ENCODE measurements at places on chromosomes 2 and 18.

- no peak for DNase-seq
Observed at GRCh38 chr2:54639609-54640008, 83.9 kb upstream of the EML6 start.

DNA sequence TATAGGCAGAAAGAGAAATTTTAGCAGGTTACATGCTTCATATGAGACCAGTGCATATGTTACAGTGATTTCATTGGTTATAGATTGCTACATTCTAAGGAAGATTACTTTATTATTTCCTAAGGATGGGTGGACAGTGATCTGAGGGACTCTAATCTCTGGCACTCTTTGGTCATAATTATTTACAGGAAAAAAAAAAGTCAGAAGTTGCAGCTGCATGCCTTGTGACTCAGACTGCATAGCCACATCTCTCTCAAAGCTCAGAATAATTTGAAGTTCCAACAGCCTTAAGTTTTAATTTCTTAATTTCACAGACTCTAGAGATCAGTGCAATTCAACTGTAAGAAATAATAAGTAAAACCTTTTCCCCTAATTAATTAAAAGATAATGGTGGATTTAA lies 27.1 kb upstream of the BARD1 start:
- DNase-seq: no peak

GRCh38 chr2:102063487-102063911 lies 71.7 kb downstream of the IL1R2 start:
- no peak for DNase-seq

- no peak for DNase-seq
Observed at GRCh38 chr2:215711471-215712034, 275.7 kb upstream of the FN1 start.

DNA sequence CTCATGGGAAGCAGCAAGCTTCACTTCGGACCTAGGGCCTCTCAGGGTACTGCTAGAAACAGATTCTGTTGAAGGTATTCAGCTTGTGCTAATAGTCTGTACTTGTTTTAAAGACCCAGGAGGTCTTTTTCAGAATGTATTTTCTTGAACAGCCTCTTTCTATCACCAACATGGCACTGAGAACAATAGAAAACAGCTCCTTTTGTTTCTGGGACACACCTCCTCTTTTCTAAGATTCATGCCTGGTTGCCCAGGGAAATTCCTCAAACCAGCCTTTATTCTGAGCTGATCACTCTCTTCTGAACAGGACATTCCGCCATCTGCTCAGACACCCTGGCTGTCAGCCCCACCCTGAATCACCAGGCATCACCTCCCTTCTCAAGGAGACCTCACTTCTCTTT lies 389.6 kb downstream of the TGIF1 start:
- no peak for DNase-seq

DNA sequence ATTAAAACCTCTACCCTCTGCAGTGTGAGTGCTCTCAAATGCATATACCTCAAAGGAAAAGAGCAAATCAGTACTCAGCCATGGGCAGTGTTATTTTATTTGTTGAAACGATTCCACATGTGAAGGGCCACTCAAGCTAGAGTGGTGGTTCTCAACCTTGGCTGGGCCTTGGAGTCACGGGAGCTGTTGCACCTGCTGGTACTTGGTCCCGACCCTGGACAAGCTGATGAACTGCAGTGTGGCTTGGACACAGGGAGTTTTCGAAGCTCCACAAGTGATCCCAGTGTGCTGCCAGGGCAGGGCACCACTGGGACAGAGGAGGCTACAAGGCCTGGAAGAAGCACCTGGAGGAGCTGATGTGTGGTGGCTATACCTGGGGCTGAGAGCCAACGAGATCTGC lies 19.7 kb downstream of the GNLY start:
- no peak for DNase-seq

DNA sequence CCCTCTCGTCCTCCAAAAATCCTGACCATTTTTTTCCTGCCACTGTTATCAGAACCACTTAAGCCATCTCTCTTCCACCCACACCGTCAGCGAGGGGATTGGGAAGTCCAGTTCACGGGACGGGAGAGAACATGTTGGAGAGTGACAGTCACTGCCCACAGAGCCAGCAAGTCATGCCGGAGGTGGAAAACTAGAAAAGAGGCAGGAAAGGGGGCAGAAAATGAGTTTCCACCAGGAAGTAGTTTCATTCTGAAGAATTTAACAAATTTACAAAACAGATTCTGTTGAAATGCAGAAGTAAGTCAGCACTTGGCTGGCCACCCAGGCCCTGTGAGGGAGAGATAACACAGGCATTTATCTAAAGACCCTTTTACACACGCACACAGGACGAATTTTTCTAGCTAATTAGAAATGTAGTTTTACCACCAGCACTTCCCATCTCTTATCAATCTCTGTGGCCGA lies 431.3 kb downstream of the TSN start:
- DNase-seq: no peak

GRCh38 chr18:78538669-78539440 lies 440.8 kb upstream of the SALL3 start:
- no peak for DNase-seq

DNA sequence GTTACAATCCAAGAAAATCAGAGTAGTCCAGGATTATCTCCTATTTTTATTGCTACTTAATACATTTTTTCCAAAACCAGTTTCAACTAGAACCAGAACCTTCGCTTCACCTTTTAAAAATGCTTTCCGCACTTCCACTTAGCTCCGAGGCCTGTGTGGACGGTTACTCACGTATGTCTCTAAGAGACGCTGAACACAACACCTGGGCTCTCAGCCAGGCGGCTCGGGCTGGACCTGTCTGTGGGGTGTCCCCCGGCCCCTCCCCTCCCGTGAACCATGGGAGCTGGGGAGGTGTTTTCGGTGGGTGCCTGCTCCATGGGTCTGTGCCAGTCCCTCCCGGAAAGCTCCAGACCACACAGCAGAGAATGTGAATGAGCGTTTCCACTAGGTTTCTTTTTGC lies 223.8 kb downstream of the GLI2 start:
- DNase-seq: no peak

- no peak for DNase-seq
Observed at GRCh38 chr2:144120487-144120886, 399.4 kb downstream of the ZEB2 start.

DNA sequence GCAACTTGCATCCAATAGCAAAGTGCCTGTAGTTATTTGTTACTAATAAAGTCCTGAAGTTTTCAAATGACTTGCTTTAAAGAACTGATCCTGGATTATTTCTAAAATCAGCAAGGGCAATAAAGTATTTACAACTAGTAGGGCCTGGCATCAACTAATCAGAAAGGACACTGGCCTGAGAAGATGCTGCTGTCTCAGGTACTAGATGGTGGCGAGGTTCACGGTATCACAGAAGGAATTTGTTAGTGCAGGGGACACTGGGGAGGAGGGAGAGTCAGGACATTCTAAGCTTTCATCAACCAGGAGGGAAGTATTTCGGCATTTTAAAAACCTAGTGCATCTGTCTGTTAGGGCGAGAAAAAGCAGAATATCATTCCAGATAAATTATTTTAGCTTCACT lies 440.2 kb upstream of the LYPD1 start:
- DNase-seq: no peak

GRCh38 chr2:191245869-191246531 lies 796 bp downstream of the MYO1B start:
- DNase-seq: peak; percentile 9

- DNase-seq: no peak
Observed at GRCh38 chr2:40128796-40129195, 323.1 kb downstream of the SLC8A1 start.

DNA sequence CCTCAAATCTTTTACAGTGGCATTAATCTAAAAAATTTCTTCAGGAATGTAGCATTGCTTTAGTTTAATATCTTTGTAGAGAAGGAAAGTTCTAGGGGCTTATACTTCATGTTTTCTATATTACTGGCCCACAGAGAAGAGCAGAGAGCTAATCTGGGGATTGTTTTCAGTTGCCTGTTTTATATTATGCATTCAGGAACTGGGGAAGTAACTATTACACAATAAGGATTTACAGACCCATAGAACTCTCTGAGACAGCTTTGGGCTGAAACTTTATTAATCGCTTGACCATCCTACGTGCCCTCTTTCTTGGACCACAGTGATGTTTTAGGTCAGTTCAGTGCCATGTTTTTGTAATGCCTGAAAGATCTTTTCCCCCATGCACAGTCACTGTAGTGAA lies 29.9 kb downstream of the BIRC6 start:
- DNase-seq: no peak

- DNase-seq: no peak
Observed at GRCh38 chr2:95056044-95056443, 30.5 kb downstream of the MAL start.

DNA sequence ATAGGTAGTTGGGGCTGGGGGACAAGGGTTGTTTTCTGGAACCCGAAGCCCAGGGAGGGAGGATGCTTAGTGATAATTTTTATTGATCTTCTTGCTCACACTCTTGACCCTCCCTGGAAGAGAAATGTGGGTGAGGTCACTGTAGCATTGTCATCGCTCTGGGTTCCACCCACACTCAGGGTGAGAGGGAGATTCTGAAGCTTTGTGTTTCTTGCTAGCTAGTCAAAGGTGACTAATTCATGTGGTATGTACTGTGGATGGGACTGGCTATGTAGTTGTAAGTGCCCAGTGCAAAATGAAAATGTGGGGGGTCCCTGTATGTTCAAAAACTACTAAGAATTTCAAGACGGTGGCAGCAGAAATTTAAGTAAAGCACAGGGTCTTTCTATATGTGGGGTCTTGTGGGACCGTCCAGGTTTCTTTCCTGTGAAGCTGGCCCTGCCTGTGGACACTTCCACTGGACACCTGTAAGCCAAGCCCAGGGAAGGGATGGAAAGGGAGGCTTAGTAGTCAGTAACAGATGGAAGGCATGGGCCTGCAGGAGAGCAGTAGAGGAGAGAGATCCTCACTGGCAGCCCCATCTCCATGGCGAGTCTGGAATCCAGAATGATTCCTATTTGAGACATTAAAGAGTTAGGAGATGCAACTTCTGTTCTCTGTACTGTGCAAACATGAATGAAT lies 35.0 kb downstream of the TSN start:
- no peak for DNase-seq

DNA sequence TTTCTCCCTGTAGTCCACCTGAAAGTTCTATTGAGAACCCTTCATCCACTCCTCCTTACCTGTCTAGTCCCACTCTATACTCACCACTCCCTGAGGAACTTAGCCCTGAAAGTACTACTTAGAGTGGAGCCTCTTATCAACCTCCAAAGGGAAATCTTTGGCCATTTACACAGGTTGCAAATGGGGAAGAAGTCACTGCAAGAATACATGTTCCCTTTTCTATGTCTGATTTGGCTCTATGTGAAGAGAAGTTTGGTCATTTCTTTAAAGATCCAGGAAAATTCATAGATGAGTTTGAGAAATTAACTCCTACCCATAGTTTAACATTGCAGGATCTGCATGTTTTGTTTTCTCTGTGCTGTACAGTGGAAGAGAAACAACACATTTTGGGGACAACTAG lies 22.9 kb upstream of the MGAT4A start:
- DNase-seq: no peak

DNA sequence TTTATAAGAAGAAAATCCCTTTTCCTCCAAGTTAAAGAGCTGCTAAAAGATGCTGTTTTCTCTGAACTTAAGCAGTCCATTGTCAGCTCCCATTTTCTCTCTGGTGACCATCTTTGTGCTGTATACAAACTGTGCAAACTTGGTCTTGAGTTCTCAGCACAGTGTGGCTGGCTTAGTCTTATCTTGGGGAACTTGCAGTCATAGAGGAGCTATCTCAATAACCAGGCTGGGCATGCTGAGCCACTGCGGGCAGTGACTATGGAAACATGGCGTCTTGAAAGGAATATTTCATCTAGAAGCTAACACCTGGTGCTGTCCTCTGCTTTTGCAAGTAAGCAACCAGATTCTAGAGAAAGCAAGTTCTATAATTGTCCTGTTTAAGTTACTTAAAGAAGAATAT lies 1334.4 kb upstream of the CELF4 start:
- no peak for DNase-seq

DNA sequence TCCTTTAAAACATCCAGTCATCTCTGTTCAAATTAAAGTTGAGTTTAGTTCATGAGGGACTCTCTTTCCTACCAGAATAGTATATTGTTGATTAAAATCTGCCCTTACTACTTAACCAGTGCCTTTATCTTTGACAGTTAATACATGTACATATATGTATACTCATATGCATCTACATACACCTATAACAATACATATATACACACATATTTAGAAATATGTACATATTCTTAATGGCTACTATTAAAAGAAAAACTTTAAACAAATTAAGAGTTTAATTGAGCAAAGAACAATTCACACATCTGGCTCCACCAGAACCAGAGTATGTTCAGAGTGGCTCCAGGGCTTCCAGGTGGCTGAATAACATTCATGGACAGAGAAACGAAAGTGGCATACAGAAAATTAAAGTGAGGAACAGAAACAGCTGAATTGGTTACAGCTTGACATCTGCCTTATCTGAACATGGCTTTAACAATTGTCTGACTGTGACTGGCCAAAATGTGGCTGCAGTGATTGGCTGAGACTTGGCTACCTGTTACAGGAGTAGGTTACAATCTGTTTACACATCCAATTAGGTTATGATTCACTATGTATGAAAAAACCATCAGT lies 38.8 kb downstream of the ZNF519 start:
- no peak for DNase-seq

GRCh38 chr2:20421988-20422370 lies 24.9 kb upstream of the RHOB start:
- DNase-seq: no peak

GRCh38 chr18:12315911-12316310 lies 7.9 kb downstream of the TUBB6 start:
- no peak for DNase-seq

Data from activated T-helper 9 cell treated with anti-CD3 and anti-CD28 coated beads, Interleukin-2, amount 50 U/mL, for 16 hours (primary cell).